ENCODE measurements at places on chromosomes 3 and 15.
A peak's percentile ranks its signal among the peaks of the same experiment; 100 is the strongest.

- peak; percentile 29 for DNase-seq
Measured at GRCh38 chr3:23202203-23202920, 765 bp upstream of the UBE2E2 start.

DNA sequence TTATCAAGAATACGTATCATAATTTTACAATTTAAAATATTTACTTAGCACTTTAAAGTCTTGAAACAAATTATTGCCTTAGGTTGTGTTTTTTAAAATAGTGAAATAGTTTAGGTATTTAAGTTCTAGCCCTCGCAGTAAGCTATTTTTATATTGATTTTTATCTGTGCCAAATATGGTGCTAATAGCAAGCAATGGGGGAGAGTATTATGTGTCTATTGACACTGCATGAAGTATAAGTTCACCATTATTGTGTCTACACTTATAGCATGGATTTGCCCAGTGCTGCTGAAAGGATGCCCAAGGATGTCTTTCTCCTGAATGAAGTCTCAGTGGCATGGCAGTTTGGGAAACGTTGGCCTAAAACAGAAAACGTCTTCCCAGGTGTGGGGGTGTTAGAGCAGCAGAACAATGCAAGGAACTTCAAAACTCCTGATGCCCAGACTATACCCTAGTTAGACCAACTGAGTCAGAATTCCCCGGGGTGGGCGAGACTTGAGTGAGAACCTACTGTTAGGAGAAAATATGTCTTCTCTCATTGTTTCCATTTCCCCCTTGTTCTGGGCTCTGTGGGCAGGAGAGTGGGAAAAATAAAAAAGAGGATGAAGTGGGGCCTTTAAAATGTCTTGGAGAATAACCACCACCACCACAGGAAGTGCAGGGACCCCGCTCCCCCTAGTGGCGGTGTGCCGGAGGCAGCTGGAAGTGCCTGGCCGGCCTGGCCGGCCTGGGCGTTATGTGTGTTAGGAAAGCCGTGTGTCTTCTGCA is 104.2 kb upstream of the SLC7A14 start:
- peak; percentile 28 for DNase-seq

- DNase-seq, result no peak
Measured at GRCh38 chr3:161247049-161247448, 25.9 kb downstream of the NMD3 start.

DNA sequence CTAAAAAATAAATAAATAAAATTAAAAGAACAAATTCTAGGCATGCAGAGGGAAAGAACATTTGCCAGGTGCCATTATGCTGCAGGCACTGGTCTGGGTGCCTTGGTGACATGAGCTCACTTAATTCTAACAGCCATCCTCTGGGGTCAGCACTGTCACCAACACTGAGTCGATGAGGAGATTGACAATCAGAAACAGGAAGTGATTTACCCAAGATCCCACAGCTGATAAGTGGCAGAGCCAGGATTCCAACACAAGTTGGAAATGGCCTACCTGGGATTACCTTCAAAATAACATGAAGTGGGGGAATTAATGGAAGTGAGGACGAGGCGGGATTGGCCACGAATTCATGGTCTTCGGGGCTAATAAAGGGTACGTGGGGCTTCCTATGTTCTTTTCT is 3.6 kb downstream of the PLIN1 start:
- DNase-seq, result no peak

GRCh38 chr15:45628136-45628535 is 6.7 kb upstream of the SQOR start:
- no peak for DNase-seq

DNA sequence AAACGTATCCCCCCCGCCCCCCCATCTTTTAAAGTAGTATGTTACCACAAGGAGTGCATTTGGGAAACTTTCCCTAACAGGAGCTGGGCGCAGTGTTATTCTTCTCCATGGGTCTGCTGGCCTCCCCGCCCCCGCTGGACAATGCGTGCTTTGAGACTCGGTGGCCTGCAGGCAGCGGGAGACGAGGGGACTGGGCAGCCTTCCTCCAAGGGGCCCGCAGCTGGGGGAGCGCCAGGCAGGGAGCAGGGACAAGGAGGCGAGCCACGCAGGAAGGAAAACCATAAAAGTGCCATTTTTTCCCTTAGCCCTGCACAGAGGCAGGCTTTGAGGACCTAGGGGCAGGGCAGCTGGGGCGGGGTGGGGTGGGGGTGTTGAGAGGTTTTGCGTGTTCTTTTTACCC is 14.1 kb downstream of the SOX2 start:
- no peak for DNase-seq
